Activated naive CD4-positive, alpha-beta T cell treated with anti-CD3 and anti-CD28 coated beads, Interleukin-2, amount 50 U/mL, for 16 hours (primary cell): ENCODE measurements at places on chromosomes 1 and 21.

DNA sequence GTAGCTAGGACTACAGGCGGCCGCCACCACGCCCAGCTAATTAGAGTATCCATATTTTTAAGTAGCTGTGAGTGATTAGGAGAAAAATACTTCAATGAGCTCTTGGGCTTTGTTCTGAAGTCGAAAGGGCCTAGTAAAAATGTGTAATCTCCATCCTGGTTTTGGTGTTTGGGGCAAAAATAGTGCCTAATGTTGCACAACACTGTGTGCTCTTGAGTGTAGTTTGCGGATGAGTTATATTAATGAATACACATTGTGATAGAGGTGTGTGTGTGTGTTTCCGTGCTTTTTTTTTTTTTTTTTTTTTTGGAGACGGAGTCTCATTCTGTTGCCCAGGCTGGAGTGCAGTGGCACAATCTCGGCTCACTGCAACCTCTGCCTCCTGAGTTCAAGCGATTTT, 6.3 kb upstream of the ARID1A start:
- DNase-seq: no peak

DNA sequence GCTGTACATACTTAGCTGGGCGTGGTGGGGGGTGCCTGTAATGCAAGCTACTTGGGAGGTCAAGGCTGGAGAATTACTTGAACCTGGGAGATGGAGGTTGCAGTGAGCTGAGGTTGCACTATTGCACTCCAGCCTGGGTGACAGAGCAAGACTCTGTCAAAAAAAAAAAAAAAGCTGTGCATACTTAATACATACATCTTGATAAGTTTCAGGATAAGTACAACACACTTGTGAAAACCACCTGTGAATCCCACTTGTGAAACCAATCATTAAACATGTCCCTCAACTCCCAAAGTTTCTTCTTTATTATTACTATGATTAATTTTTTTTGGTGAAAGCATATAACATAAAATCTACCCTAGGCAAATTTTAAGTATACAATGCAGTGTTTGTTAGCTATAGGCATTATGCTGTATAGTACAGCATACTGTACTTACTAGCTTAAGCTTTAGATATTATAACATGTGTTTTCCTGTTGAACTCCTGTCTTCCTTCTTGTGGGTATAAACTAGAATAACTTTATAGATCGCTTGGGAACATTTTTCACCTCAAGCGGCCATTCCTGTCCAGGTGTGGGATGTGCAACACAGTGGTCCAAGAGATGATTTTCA, 41.4 kb downstream of the DISC1 start:
- DNase-seq: no peak

DNA sequence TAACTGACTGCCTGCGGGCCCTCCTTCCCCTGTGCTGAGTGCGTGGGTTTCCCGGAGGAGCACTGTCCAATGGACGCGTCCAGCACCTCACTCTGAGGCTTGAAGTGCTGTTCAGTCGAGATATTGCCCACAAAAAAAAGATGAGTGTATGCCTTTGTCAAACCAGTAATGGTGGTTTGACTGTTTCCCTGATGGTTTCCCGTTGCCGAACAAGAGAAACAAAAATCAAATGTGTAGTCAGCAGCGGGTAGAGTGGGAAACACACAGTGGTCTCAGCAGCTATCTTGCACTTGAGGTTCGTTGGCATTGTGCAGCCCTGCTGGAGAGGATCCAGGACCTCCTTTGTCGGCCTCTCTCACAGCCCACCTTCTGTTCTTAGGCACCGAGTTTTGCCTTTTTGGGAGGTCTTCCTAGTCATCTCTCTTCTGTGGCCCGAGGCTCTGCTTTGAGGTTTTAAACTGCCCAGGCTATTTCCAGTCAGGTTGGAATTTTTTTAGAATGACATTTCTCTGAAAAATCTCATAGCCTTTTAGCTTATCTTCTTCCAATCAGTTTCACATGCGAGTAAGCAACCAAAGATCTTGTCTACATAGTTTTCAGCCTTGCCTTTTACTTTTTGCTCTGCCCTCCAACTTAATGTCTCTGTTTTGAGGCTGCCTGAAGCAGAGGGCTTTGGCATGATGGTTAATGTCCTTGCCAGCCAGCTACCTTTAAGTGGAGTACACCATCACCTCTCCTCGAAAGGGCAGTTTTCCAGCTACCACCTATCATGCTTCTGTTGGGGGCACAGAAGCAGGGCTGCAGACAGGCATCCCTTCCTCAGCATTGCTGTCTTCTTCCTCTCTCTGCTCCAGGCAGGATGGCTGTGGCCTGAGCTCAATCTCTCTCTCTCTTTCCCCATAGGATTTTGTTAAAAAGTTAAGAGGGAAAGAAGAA, 132.3 kb downstream of the URB2 start:
- DNase-seq: no peak

DNA sequence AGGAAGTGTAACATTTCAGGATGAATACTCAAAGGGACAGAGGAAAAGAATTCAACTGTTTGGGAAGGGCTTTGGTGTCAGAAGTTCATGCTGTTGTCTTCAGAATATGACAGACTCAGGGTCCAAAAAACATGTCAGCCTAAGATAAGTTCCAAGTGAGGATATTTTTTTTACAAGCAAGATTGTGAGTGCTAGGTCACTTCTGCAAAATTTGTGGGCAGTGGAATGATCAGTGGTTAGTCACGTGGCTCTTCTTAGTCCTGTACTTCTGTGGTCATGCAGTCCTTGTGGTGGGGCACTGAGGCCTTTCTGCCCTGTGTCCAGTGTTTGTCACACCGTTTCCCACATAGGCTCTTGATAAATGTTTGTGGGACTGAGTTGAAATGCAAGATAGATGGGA, 5.2 kb downstream of the RGL1 start:
- no peak for DNase-seq

DNA sequence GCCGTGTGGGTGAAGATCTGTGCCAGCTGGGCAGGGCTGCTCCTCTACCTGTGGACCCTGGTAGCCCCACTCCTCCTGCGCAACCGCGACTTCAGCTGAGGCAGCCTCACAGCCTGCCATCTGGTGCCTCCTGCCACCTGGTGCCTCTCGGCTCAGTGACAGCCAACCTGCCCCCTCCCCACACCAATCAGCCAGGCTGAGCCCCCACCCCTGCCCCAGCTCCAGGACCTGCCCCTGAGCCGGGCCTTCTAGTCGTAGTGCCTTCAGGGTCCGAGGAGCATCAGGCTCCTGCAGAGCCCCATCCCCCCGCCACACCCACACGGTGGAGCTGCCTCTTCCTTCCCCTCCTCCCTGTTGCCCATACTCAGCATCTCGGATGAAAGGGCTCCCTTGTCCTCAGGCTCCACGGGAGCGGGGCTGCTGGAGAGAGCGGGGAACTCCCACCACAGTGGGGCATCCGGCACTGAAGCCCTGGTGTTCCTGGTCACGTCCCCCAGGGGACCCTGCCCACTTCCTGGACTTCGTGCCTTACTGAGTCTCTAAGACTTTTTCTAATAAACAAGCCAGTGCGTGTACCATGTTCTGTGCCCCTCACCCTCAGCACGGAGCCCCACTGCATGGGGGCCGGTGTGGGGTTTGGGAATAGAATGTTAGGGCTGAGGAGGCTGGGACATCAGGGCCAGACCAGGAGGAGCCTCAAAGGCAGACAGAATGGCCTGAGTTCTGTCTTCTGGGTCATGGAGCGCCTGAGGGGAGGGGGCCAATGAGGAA, 21.3 kb downstream of the SERINC2 start:
- DNase-seq: no peak

GRCh38 chr1:180027949-180028445, 73.4 kb downstream of the CEP350 start:
- DNase-seq: no peak

- DNase-seq: no peak
Measured at GRCh38 chr1:183730107-183730724, 74.7 kb upstream of the RGL1 start.
